ENCODE measurements at places on chromosomes 12 and 14.

DNA sequence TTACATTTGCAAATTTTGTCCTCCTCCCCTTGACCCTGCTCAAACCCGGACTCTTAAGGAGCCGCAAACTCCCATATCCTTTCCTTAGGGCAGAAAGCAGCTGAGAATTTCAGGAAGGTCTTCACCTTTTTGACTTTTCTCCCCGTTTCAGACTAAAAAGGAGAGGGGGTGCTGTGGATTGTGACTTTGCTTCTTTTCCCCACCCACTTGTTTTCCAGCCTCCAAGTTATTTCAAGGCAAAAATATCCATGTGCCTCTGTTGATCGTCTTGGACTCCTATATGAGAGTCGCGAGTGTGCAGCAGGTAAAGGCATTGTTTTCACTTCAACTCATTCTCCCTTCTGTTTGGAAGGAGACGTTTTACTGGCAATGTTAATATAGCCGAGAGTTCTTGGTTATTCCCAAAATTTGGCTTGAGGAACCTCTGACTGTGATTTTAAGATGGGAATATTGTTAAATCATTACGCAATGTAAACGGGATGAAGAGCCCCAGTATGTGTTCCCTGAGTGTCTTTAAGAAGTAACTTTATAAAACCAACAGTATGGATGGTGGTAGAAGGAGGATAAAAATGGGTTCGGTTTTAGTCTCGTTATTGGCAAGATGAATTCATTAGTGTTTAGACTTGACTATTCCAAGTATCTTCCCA, 663 bp downstream of the LRRK2 start:
- DNase-seq, result peak; percentile 24

DNA sequence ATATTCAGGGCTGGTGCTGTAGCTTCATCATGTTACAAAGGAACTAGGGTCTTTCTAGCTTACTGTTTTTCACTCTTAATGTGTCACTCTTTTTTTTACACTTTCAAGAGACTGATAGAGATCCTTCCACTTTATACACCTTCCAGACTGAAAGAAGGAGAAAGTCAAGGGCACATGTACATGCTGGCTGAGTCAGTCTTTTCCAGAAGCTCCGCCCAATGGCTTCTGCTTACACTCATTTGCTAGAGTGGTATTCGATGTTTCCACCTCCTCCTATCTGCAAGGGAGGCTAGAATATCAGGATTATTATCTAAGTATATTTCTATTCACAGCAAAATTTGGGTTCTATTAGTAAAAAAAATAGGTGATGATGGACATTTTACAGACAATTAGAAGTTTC, 325.8 kb upstream of the OR4E1 start:
- no peak for DNase-seq

- DNase-seq, result no peak
Measured at GRCh38 chr14:83842547-83842946, 1687.4 kb upstream of the FLRT2 start.

- DNase-seq, result peak; percentile 88
Measured at GRCh38 chr12:77940011-77940423, 109.3 kb downstream of the NAV3 start.

- peak; percentile 30 for DNase-seq
Measured at GRCh38 chr14:102071283-102071998, 15.4 kb downstream of the HSP90AA1 start.
